Stimulated activated CD4-positive, alpha-beta T cell treated with anti-CD3 and anti-CD28 coated beads, Interleukin-1b, Interleukin-23, amount 100 ng/mL, for 1 hour (primary cell): ENCODE measurements at places on chromosomes 2 and 18.

GRCh38 chr18:79916128-79916494, 35.3 kb downstream of the SLC66A2 start:
- no peak for DNase-seq

DNA sequence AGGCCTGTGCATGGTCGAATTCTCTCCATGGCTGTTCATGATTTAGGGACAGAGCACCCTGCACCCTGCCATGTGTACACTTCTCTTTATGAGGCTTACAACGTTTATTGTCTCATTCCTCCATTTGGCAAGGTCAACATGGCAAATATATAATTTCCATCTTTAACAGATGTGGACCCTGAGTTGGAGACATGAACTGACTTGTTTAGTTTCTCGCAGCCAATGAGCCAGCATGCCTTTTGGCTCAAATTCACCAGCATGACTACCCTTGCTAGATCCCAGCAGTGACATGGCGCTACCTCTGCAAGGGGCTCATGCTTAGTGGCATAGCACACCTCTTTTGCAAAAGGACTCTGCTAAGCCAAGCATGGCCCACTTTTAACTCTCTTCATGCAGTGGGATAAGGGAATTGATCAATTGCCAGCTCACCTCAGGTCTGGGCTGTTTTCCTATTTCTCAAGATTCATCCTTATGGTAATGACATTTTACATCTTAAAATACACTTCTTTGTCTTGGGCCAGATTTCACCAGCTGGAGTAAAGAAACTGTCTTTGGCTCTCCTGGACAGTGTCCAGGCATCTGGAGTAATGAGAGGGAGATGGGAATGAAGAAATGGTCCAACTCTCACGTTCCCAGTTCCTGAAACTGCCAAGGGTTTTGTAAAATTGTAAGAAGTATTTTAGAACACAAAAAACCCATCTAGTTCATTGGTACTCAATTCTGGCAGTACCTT, 159.5 kb downstream of the SETBP1 start:
- DNase-seq, result no peak

GRCh38 chr2:178246696-178247095, 52.4 kb downstream of the OSBPL6 start:
- DNase-seq, result no peak

DNA sequence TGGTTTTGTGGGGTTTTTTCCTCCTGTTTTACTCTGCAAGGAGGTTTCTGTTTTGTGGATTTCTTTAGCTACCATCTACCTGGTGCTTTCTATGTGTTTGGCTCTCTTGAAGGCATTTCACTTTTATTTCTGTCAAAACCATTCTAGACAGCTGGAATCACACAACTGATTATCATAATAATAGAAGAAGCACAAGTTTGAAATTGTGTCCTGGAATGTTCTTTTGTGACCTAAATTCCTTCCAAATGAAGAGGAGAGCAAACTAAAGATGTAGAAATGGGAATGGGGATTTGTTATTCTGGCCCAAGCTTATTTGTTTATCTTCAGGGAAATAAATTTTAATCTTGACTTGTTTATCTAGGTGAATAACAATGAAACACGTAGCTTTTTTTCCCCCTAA, 17.0 kb upstream of the MFSD2B start:
- DNase-seq, result no peak

- DNase-seq, result peak; percentile 37
Observed at GRCh38 chr2:68943581-68944568, 8.8 kb downstream of the GKN2 start.

DNA sequence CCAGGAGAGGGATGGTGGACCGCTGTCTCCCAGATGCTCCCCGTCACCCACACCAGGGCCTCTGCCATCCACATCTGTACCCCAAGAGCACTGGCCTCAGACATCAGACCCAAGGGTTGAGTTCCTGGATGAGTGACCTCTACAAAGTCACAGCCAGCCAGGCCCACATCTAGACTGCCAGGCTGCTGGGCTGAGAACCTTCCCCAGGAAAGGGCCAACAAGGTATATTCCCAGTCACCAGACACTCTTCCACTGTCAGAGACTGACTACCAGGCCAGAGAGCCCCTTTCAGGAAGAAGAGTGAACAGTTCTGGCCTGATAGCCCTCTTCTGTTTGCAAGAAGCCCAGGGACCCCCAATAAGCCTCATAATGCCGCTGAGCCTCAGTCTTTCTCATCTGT, 44.3 kb downstream of the C1QL2 start:
- no peak for DNase-seq

GRCh38 chr2:172011812-172012575, 12.2 kb downstream of the METAP1D start:
- no peak for DNase-seq

DNA sequence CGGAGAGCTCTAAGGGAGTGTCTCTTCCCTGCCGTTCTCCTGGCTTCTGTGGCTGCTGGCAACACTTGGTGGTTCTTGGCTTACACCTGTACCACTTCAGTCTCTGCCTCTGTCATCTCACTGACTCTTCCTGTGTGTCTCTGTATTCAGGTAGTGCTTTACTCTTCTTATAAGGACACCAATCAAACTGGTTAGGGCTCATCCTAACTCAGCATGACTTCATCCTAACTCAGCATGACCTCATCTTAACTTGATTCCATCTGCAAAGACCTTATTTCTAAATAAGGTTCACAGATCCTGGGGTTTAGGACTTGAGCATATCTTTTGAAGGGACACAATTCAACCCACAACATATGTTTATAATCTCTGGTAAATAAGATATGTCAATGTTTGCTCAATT, 51.6 kb upstream of the DSEL start:
- DNase-seq, result no peak

- peak; percentile 9 for DNase-seq
Observed at GRCh38 chr2:60899230-60899891, 18.0 kb downstream of the REL start.

- no peak for DNase-seq
Observed at GRCh38 chr18:43420950-43421349, 143.7 kb upstream of the SYT4 start.
